SK-N-SH (cell line): ENCODE measurements at places on chromosomes 16 and 17.

GRCh38 chr17:2414446-2415064 is 13.7 kb upstream of the MNT start:
- H3K4me3 ChIP-seq: no peak overlapping the region
- no peaks in the 10 kb centered on the region for H3K27me3 ChIP-seq
- peaks cover 7% of the 10 kb centered on the region; the same call in 1 of the 2 replicates for H3K36me3 ChIP-seq

- peaks cover 2% of the 10 kb centered on the region; the same call in 1 of the 2 replicates for H3K4me1 ChIP-seq
- no peak for DNase-seq
- H3K27me3 ChIP-seq: no peaks in the 10 kb centered on the region
- no peaks in the 10 kb centered on the region for H3K36me3 ChIP-seq
- H3K27ac ChIP-seq: no peak overlapping the region
- H3K4me3 ChIP-seq: no peak overlapping the region
These were observed 296.3 kb downstream of the CPPED1 start for GRCh38 chr16:12507366-12507765.

DNA sequence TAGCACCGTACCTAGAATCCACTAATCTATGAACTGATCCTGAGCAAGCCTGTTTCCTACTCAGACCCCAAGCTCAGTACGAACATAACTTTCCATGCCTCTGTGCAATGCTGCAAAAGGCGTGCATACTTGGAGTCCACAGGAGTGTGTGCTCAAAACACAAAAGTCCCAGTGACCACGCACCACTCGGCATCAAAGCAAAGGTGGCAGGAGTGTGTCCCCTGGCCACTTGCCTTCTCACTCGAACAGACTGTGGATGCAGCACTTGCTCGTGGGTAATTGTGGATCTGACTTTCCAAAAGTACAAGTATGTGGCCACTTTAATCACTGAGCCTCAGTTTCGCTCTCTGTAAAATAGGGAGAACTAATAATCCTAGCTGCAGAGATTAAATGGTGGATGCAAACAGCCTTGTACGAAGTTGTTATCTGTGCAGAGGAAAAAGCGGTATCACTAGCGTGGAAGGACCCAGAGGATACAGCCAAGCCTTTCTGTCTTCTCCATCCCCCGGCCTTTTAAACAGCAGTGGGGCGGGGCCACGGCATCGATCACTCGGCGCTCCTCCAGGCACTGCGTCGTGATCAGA is 311 bp upstream of the KDM8 start:
- peak overlapping the region; percentile 99 for H3K27ac ChIP-seq
- DNase-seq: peak; percentile 84
- peak overlapping the region; percentile 86 for H3K4me3 ChIP-seq
- H3K4me1 ChIP-seq: no peaks in the 10 kb centered on the region
- no peaks in the 10 kb centered on the region for H3K36me3 ChIP-seq

- H3K4me3 ChIP-seq: no peak overlapping the region
- no peaks in the 10 kb centered on the region for H3K27me3 ChIP-seq
- H3K27ac ChIP-seq: peak overlapping the region; percentile 99
- DNase-seq: no peak
These were observed 13.3 kb upstream of the MARCHF10 start for GRCh38 chr17:62821189-62822079.

GRCh38 chr17:66580956-66581391 is 253.9 kb upstream of the CACNG5 start:
- peaks cover 14% of the 10 kb centered on the region for H3K36me3 ChIP-seq
- H3K4me3 ChIP-seq: no peak overlapping the region
- peak overlapping the region; percentile 38; the same call in 1 of the 2 replicates for H3K27ac ChIP-seq

DNA sequence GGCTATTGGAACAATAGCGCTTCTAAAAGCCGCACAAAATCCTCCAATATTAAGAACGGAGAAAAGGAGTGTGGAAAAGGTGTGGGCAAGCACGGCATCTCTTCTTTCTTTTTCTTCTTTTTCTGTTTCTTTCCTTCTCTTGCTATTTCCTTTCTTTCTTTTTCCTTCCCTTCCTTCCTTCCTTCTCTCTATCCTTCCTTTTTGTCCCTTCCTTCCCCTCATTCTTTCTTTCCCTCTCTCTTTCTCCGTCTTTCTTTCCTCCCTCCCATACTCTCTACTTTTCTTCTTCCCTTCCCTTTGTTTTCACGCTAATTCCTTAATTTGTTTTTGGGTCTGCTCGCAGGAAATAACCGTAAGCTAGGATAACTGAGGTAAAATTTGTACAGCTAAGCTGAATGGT is 478.2 kb downstream of the MAF start:
- no peak overlapping the region for H3K4me3 ChIP-seq
- no peaks in the 10 kb centered on the region for H3K27me3 ChIP-seq
- no peaks in the 10 kb centered on the region for H3K4me1 ChIP-seq
- no peaks in the 10 kb centered on the region for H3K36me3 ChIP-seq
- no peak for DNase-seq

DNA sequence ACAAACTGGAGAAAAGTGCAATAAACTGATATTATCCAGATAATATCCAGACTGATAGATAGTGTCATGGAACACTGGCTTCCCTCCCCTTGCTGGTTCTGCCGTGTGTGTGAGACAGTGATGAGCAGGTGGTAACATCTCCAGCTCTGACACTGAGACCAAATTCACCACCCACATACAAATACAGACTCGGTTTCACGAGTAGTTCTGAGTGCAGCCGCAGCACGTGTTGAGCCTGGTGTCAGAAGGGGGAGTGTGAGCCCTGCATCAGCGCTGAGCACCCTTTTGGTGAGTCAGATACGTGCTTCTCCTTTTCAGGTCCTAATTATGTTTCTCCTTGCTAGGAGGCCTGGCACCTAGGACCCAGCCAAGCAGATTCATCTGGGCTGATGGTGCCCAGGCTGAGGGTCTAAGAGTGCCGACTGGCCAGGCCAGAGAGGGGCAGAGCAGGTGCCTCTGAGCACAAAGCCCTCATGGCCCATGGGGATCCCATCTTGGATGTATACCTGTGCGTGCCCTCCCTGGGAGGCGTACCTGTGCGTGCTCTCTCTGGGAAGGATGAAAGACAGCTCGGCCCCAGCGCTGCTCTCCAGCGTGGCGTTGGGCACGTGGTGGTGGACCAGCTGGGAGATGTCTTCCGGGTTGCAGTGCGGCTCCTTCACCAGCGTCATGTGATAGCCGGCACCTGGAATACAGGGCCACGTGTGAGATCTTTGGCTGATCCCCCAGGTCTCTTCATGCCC is 27.3 kb upstream of the RNPS1 start:
- no peaks in the 10 kb centered on the region; the same call in 1 of the 2 replicates for H3K4me1 ChIP-seq
- DNase-seq: no peak

- no peaks in the 10 kb centered on the region for H3K4me1 ChIP-seq
- H3K4me3 ChIP-seq: no peak overlapping the region
- no peak for DNase-seq
- H3K27ac ChIP-seq: no peak overlapping the region
- H3K36me3 ChIP-seq: no peaks in the 10 kb centered on the region
These were observed 10.3 kb upstream of the RPL38 start for GRCh38 chr17:74192950-74193781.
